NCI-H1092 treated with DMSO at 0.1 percent for 48 hours (cell line): ENCODE measurements at places on chromosomes 12 and 14.
A peak's percentile ranks its signal among the peaks of the same experiment; 100 is the strongest.

DNA sequence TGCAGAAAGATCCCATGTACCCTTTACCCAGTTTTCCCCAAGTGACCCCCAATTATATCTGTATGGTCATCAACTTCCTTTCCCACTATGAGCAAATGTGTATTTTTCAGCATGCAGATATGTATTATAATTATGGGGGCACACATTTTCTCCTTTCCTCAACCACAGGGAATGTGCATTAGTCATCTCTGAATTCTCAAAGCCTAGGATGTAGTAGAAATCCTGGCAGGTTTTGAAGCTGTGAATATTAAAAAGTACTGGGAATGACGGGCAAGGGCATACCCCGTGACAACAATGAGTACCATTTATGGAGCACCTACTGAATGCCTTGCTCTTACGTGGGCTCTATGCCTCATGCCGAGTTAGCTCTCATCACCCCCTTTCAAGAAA is 71.5 kb downstream of the VWF start:
- no peak for DNase-seq

DNA sequence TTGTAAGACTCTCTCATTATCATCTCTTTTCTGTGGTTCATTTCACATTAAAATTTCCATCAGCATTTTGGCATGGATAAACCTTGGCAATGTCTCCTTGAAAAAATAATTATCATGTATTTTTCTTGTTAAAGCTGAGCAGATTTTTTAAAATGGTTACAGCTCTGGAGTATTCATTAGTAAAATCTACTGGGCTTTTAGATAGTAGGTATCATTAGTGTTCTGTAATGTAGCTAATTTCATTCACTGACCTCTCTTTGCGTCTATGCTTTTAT is 36.9 kb upstream of the CDK17 start:
- DNase-seq, result no peak

GRCh38 chr12:55658635-55659391 is 22.1 kb downstream of the OR10P1 start:
- no peak for DNase-seq

GRCh38 chr12:54975272-54975671 is 9.3 kb downstream of the TESPA1 start:
- no peak for DNase-seq

DNA sequence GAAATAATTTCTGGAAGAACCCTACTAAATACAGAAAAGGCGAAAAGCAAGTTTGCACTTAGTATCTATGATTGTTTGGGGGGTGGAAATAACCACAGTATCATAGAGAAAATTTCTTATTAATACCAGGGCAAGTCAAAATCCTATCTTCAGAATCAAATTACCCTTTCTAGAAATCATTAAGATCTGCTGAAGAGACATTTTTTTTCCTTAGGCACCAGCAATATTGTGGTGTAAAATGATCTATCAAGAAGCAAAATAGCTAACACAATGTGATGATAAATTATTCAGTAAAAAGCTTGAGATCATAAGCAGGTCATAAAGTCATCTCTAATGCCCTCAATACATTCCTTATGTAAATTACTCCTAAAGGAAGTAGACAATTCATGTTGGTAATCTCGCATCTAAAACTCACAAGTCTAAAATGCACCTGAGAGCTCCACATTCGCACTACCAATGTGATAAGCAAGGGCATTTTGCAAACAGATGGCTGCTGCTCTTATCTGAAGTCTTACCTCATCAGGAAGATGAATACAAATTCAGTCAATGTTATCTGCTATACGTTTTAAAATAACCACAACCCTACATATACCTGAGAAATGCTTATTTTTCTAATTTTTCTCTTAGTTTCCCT is 14.6 kb downstream of the HEATR5A start:
- no peak for DNase-seq

DNA sequence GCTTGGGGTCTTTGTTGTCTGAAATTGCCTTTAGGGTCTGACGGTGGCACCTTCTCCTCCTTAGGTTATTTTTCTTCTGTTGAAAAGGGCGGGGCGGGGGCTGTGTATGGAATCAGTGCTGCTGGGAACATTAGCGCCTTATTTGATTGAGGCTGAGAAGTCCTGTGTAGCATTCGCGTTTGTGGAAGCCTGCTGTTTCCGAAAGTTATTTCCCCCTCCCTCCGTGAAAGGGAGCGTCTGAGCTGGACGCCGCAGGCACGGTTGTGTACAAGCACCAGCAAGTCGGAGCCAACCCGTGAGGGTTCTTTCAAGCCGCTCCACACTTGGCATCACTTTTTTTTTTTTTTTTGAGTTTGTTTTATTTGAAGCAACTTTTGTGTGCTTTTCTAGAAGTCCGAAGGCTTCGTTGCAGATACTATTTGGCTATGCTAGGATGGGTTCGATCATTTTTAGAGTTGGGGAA is 1.1 kb downstream of the SYNE2 start:
- peak; percentile 69 for DNase-seq

DNA sequence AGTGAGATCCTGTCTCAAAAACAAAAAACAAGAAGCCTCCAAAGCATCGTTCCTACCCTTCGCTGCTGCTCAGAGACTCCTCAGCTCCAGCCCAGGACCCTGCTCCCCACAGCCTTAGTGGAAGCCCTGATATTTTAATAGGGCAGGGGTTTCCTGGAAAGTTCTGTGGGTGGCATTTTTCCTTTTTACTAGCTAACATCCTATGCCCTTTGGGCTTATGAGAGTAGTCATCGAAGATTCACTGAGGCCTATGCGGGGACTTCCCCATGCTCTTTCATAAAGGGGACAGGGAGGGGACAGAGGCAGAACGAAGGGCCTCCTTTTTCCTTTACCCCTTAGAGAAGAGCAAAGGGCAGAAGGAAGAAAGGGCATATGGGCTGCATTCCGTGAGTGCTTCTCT is 8.3 kb downstream of the LAG3 start:
- DNase-seq, result no peak

DNA sequence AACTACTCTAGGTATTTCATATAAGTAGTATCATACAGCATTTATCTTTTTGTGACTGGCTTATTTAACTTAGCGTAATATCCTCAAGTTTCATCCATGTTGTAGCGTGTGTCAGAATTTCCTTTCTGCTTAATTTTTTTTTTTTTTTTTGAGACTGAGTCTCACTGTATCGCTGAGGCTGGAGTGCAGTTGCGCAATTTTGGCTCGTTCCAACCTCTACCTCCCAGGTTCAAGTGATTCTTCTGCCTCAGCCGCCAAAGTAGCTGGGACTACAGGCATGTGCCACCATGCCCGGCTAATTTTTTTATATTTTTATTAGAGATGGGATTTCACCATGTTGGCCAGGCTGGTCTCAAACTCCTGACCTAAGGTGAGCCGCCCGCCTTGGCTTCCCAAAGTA is 28.9 kb downstream of the PNMA1 start:
- no peak for DNase-seq

- DNase-seq, result no peak
Measured at GRCh38 chr12:43951286-43951685, 115.4 kb downstream of the TMEM117 start.

GRCh38 chr12:89671469-89671868 is 37.2 kb downstream of the ATP2B1 start:
- no peak for DNase-seq

GRCh38 chr14:104151566-104152245 is 13.3 kb downstream of the KIF26A start:
- no peak for DNase-seq

DNA sequence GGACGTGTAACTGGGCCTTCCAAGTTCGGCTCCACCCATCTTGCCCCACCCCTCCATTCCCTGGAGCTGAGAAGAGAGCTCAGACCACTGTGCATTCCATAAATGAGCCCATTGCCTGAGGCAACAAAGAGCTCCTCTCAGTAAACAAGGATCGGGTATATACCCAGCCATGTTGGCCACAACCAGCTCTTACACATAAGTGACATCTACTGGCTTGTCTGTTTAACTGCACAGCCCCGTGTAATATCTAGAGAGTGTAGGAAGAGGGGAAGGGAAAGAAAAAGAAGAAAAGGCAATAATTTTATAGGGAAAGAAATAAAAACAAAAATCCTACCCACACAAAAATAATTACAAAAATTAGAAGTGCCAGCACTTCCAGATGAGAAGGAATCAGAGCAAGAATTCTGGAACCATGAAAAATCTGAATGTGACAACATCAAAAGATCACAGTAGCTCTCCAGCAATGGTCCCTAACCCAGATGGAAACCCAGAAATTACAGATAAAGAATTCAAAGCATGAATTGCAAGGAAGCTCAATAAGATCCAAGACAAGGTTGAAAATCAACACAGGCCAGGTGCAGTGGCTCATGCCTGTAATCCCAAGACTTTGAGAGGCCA is 308.1 kb downstream of the RPAP3 start:
- peak; percentile 37 for DNase-seq

DNA sequence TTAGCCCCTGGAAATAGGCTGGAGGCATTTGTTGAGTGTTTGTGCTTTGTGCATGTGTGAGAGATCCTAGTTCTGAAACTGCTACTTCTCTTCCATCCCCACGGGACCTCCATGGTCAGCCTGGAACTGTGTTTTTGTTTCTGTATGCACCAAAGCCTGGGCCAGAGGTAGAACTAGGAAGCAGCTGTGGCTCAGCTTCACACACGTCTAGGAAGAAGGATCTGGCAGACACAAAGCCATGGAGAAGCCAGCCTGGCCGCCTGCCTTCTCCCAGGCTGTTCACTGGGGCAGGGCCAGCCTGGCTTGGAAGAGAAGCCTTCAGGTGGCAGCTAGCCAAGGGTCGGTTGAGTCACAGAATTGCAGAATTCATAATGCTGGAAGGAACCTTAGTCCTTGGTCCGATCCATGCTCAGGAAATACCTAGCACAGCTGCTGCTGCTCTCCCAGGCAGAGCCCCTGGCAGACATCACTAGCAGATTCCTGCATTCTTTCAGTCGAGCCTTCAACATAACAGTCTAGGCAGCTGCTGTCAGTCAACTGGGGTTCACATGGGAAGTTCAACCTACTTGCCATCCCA is 27.0 kb downstream of the RIN3 start:
- peak; percentile 8 for DNase-seq

DNA sequence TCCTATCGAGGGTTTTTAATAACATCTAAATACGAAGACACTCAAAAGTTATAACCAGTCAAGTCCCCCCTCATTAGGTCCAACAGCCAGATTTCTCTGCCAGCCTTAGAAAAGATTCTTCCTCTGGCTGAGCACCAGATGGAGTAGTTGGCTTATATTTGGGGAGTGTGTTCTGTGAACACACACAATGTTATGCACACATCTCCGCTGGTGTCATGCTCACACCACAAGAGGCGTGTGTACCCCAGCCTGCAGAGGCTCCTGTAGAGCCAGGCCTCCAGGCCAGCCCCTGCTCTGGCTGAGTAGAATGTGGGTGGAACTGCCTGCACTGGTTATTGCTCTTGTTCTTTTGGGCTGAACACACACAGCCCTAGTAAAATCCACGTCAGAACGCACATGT is 64.0 kb downstream of the PIWIL1 start:
- no peak for DNase-seq

DNA sequence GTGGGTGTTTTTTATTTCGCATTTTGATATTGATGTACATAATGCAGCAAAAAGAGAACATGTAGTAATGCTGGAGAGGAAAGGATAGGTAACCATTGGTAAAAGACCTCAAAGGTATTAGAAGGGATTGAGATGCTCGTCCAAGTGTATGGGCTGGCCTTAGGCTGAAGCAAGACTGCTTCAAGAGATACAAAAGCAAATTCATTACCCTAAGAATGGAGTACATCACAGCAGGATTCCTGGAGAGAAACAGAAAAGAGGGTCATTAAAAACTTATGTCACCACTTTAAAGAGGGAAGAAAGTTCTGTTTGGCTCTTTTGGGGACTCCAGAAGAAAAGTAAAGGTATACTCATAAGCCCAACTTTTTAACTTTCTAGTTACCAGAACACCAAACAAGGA is 420.5 kb downstream of the ZFP36L1 start:
- no peak for DNase-seq

GRCh38 chr14:36260970-36261640 is 59.3 kb downstream of the MBIP start:
- DNase-seq, result no peak

DNA sequence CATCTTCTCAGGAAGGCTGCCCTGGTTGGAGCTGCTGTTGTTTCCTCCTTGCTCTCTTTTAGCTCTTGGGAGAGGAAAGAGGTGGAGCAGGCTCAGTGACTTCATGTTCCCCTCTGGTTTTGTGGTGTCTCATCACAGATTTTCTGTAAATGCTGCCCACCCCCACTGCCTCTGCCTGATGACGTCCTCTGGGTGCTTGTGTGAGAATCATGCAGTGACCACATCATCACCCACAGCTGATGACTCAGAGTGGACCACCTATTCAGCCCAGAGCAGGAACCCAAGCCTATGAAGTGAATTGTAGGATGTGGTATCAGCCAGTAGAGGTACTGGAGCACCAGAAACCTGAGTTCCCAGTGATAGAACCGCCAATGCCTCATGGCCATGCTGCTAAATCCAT is at the start of gene GZMB:
Gene GZMB, minus strand, starts transcription at position 33 of the 400 bp plus-strand sequence. Its CDS starts 30 bp downstream, at position 3.
- DNase-seq, result no peak

GRCh38 chr12:93427779-93428564 is 13.8 kb downstream of the UBE2N start:
- no peak for DNase-seq

DNA sequence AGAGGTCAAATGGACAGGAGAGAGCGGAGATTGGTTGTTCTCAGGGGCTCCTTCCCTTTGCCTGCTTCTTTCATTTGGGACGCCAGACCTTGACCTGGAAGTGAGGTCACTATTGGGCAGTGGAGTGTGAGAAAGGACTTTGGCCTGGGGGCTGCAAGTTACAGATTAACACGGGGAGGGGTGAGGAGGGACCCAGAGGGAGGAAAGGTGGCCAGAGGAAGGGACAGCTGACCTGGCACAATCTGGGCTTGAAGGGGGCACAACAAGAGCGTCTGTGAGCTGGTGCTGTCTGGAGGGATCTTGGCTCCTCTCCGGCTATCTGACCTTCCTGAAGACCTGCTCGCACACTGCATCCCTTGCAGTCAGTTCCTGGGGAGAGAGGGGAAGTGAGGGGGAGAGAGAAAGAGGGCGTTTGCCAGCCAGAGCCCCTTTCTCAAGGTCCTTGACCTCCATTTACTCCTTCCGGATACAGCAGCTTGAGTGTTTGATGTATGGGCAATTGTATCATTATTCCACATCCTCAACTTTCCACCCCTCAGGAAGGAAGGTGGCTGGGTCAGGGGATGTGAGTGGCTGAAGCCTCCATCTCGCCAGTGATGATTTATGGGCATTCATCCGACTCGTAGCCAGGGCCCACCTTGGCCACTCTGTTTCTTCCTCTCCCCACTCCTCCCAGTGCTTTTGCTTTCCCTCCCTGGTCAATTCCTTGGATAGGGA is 4.7 kb downstream of the RBP5 start:
- no peak for DNase-seq

GRCh38 chr12:94057262-94058151 is 90.9 kb upstream of the PLXNC1 start:
- no peak for DNase-seq

DNA sequence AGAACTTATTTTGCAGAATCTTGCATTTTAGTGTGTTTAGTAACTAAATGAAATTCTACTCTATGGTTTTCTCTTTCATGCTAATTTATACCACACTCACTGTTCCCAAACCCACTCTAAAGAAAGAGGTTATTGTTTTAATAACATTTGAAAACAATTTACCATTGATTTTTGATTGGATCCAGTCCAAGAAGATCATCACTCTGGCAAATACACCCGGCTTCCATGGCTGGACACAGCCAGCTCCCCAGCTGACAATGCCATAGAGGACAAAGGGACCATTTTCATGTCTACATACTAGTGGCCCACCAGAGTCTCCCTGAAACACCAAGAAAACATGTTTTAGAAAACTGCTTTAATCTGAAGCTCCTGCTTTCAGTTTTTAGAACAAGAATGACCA is 42.4 kb downstream of the OVCH1 start:
- peak; percentile 7 for DNase-seq
